Fibroblast of lung (primary cell): ENCODE measurements at places on chromosomes 12 and 14. TPM values are rescaled to one million over a fixed set of nuclear protein-coding genes. Genes with fewer than 3 reads are reported as not detected.
A peak's percentile ranks its signal among the peaks of the same experiment; 100 is the strongest.

DNA sequence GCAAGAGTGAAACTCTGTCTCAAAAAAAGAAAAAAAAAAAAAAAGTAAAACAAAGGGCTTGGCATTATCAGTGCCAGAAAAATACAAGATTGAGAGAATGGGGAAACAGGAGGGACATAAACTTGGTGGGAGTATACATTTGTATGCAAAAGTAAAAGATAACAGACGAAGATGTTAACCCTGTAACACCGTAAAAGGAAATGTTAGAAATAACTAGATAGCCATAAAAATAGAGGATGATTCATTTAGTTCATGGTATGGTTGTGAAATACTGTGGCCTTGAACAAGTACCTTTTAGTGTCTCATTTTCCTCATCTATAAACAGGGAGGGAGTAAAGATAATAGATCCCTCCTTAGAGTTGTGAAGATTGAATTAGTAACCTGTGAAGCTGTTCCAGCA, 33.3 kb downstream of the ATP2A2 start:
- DNase-seq = peak; percentile 83

GRCh38 chr12:115873451-115874082, 403.9 kb downstream of the MED13L start:
- no peak for DNase-seq

- DNase-seq = no peak
These were observed 367.2 kb upstream of the DDHD1 start for GRCh38 chr14:53520078-53520928.

GRCh38 chr14:75461755-75462349, 34.0 kb downstream of the JDP2 start:
- no peak for DNase-seq

- peak; percentile 13 for DNase-seq
These were observed 55.4 kb downstream of the FBXO33 start for GRCh38 chr14:39376667-39377403.

DNA sequence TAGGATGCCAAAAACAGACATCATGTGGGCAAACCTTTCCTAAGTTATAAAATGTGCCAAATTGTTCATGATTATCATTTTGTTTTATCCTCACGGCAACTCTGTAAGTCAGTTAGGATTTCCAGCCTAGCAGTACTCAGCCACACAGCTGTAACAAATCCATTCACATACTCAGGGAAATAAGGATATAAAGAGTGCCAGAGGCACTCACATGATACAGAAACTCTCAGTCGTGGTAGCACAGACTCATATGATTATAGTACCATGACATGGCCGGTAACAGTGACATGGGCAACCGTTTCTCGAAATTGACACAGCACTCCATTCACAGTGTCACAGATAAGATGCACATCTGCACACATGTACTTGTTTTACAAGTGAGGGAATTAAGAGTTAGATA, 344.2 kb downstream of the LRIG3 start:
- DNase-seq = no peak

TCL1B gene
- total RNA-seq = not detected in 2 replicates

- DNase-seq = no peak
These were observed 96.1 kb upstream of the ANO4 start for GRCh38 chr12:100698518-100698917.

HCAR3 gene
- total RNA-seq = under 0.01 TPM in 1 of 2 replicates, not detected in the other

DNA sequence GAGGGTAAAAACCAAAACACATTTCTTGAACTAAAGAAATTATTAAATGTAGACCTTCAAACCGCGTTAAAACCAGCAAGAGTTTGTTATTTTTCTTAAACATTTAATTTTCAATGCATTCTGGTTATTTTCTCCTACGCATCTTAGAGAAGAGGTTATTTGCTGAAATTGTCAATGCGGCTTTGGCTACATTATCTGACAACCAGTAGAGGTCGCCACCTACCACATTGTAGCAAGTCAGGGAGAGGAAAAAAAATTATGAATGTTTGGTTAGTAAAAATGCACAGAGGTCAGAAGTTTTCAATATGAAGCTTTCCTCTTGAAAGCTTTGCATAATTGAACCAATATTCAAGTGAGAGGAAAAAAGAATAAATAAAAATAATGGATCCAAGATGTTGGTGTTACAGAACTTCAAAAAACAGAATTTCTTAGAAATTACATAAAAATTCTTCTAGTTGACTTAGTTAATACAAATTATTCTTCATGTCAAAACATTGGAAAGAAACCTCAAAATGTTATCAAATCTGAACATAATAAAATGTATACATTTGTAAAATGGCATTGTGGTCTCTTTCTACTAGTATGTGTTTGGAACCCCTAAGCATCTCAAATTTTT, 159.4 kb upstream of the TMTC2 start:
- DNase-seq = peak; percentile 76

MYF5 gene
- not detected in 2 replicates for total RNA-seq

GRCh38 chr12:8108808-8109398, 14.5 kb upstream of the CLEC4A start:
- peak; percentile 86 for DNase-seq

GRCh38 chr14:74934476-74935359, 11.7 kb upstream of the RPS6KL1 start:
- no peak for DNase-seq

GRCh38 chr12:132687211-132688164, at the start of the genes POLE and PXMP2:
POLE (minus strand) TSS chr12:132687342; CDS start chr12:132687315, 27 bp downstream.
PXMP2 (plus strand) TSS chr12:132687587; CDS start chr12:132687671, 84 bp downstream.
- DNase-seq = peak; percentile 92

- DNase-seq = no peak
These were observed 84.3 kb downstream of the CRACR2A start for GRCh38 chr12:3668479-3669165.

DNA sequence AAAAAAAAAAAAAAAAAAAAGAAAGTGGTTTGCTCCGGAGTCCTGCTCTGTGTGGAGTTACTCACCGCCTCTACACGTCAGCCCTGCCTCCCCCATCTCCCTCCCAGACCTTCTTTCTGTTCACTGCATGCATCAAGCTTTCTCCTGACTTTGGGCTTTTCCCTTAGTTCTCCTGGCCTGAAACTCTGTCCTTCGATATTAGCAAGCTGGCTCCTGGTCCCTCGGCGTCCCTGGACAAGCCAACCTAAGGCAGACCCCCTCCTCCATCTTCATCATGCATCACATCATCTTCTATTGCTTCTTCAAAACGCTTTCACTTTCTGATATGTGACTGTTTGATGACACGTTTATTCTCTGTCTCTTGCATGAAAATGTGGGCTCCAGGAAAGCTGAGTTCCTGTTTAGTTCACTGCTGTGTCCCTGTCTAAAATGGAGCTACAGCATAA, 40.6 kb downstream of the SLC15A4 start:
- DNase-seq = no peak

DNA sequence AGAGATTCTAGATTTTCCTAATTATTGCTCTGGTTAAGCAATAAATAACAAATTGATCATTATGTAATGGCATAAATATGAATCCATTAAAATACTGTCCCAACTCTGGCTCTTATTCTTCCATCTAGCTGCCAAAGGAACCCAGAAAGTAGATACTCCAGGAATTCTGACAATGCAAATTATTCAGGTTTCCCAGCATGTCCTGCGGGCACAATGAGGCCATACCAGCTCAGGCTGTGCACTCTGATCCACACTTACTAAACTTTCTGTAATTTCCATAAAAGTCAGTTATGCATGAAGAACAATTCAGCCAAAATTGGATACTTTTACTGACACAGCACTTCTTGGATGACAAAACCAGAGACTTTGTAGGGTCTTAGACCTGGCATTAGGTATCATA, 576.3 kb downstream of the KCNH5 start:
- no peak for DNase-seq

DNA sequence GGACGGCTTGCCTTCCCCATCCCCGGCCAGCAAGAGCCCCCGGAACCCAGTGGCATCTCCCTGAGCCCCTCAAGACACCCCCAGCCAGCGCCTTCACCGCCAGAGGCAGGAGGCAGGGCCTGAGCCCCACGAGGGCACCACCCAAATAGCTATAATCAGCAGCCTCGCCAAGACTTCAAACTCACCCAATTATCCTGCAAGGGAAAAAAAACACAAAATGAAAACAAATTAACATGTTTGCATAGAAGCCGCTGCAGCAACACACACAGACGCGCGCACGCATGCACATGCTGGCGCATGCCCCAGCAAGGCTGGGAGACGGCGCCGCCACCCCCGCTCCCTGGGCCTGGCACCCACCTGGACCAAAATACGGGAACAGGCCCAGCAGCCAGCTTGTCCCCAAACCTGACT, 15.8 kb downstream of the FAM222A start:
- no peak for DNase-seq

- peak; percentile 30 for DNase-seq
These were observed 27.2 kb downstream of the PROX2 start for GRCh38 chr14:74848768-74849167.

DNA sequence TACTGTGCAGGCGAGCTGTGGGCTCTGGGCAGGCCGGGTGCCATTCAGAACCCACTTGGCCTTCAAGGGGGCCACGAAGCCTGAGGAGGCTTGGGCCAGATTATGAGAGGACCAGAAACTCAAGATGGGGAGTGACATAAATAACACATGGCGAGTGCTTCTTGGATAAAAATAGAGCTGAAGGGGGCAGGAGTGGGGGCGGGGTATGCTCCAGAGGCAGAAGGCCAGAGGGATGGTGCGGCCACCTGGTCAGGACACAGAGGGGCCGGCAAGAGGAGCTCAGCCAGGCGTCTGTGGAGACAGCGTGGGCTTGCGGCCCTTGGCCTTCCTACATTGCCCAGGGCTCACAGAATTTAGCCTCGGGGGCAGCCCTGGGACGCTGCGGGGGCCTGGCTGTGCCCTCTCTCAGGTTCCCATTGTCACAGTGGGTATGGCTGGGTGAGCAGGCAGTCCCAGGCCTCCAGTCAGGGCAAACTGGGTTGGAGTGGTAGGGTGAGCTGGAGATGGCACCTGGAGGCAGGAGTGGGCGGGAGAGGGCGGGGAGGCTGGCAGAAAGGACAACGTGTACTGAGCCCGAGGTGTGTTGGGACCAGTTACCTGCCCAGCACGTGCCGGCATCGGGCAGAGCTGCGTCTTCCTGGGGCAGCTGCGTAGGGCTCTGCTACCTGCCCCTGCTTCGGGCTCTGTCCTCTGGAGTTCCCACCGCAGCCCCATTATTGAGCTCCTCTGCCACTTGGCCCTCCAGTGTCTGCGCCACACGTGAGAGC, 7.4 kb upstream of the SLC25A29 start:
- DNase-seq = no peak

GRCh38 chr14:72518809-72519377, 375.0 kb downstream of the DPF3 start:
- no peak for DNase-seq

OR4E2 gene
- total RNA-seq = not detected in 2 replicates

DNA sequence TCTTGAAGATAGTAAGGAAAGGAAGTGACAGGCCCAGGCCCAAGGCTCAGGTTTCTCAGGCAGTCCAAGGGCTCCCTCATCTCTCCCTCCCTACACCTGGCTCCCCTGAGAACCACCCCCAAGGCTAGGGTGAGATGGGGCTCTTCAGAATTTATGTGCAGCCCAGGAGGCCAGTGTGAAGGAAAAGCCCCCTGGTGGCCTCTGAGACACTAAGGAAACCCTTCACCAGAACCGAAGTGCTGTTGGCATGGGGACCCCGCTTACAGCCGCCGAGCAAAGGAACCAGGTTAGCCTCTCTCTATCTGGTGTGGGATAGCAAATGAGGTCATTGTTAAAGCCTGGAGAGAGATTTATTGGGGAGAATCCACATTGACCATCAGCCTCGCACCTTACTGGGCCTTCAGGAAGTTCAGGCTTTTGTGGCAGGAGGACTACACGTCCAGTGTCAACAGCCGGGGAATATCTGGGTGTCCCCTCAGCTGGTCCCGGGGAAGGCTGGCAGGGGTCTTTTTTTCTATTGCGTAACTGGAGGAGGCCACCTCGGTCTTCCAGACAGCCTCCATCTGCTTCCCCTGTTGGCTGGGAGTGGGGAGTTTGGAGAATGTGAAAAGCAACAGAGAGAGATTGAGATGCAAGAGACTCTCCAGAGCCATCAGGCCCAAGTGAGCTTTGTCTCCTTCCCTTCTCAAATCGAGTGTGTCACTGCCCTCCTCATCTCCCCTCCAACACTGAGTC, 18.1 kb downstream of the FAM186B start:
- DNase-seq = no peak

DNA sequence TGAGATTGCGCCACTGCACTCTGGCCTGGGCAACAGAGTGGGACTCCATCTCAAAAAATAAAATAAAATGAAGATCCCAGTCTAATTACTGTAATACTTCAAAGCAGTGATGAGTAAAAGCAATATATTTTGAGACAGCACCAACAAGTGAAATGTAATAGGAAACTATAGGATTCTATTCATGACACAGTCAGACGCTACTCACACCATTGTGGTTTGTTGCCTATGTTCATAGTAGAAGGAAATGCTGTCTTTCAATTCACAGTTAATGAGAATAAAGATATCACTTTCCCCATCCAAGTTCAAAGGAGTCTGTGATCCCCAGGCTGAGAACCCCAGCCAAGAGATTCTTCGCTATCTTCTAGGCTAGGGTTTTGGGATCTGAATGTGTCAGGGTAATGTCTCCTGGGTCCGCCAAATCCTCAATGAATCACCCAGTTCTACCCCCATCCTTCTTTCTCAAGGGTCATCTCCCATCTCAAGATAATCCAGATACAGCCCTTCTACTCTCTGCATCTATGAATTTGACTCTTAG, 16.6 kb upstream of the DTX1 start:
- DNase-seq = no peak

P2RX2 gene
- total RNA-seq = not detected in 2 replicates

DNA sequence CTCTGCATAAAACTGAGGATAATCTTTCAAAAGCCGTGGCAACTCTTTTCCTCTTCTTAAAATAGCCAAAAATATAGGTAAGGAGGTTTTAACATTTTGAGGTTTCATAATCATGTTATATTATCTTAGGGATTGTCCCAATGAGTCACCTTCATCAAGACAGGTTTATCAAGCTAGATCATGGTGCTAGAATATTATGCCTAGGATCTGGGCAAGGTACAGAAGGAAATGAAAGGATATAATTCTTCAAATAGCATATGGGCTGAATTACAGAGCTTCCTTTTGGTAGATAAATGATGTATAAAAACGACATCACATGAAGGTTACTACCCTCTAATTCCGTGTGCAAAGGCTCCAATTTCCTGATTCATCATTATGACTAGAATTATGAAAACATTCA, 28.6 kb upstream of the TBC1D15 start:
- no peak for DNase-seq

SMCO2 gene
- 0.26 TPM in 1 of 2 replicates, not detected in the other for total RNA-seq
